Gastroesophageal sphincter (tissue), 4 donors: ENCODE measurements at places on chromosomes 3 and 15.
A peak's percentile ranks its signal among the peaks of the same experiment; 100 is the strongest.

- ATAC-seq: no peak
Measured at GRCh38 chr3:46386205-46386604, 15.5 kb downstream of the CCR5 start.

GRCh38 chr15:41955100-41955499 is 17.3 kb downstream of the EHD4 start:
- ATAC-seq: no peak

GRCh38 chr15:85412066-85412465 is 31.7 kb downstream of the AKAP13 start:
- ATAC-seq: no peak

GRCh38 chr15:93467337-93467736 is 378.3 kb upstream of the RGMA start:
- peak; percentile 96 for ATAC-seq

DNA sequence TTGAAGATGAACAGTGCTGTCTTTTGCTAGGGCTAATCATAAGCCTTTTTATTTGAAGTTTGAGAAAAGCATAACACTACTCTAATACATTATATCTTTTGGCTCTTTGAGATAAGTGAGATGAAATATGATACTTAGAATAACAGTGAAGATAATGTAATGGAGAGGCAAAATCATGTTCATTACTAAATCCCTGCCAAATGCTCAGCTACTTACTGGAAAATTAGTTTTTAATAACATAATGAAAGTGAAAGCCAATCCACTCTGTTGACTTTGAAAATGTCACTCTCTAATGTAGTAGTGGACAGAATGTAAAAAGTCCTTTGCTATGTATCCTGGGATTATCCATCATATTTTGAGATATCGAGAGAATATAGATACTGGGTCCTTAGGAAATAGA is 35.9 kb upstream of the MYH15 start:
- no peak for ATAC-seq

GRCh38 chr3:142645236-142645793 is 49.1 kb downstream of the PLS1 start:
- ATAC-seq: no peak

- ATAC-seq: no peak
Measured at GRCh38 chr3:20773320-20773984, 587.4 kb upstream of the SGO1 start.

DNA sequence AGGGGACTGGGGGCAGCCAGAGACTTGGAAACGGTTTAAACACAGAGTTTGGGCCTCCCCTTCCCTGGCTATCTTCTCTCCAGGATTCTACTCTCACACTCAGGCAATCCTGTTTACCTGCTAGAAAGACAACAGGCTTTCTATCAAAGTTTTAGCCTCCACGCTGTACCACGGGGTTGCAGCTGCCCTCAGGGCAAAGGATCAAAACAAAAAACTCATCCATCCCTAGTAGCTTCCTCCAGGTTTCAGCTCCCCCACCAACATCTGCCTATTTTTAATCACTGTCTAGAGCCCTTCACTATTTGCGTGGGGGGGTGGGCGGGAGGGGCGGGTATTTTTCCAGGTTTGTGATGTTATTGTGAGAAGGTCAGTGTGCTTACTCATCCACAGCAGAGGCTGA is 286.8 kb upstream of the TRIM42 start:
- ATAC-seq: no peak

- no peak for ATAC-seq
Measured at GRCh38 chr3:178381971-178382448, 154.2 kb upstream of the KCNMB2 start.

GRCh38 chr3:13077431-13078162 is 4.4 kb upstream of the IQSEC1 start:
- no peak for ATAC-seq

GRCh38 chr3:197031315-197032285 is 2.0 kb upstream of the MELTF start:
- ATAC-seq: peak; percentile 80

DNA sequence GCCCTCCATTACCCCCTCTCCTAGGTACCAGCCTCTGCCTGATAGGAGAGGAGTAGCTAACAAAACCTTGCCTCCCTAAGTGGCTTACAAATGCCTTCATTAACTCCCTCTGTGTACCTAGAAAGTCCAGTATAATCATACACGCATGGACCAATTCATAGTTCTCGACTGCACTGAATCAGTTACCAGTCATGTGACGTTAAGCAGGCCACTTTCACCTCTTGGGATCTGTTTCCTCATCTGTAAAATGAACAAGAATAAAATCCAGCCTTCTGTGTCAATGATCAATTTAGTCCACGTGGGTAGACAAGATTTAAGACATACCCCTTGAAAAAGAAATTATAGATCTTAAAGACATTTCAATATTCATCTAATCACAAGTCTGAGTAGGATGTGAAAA is 72.2 kb downstream of the TRIM69 start:
- no peak for ATAC-seq

DNA sequence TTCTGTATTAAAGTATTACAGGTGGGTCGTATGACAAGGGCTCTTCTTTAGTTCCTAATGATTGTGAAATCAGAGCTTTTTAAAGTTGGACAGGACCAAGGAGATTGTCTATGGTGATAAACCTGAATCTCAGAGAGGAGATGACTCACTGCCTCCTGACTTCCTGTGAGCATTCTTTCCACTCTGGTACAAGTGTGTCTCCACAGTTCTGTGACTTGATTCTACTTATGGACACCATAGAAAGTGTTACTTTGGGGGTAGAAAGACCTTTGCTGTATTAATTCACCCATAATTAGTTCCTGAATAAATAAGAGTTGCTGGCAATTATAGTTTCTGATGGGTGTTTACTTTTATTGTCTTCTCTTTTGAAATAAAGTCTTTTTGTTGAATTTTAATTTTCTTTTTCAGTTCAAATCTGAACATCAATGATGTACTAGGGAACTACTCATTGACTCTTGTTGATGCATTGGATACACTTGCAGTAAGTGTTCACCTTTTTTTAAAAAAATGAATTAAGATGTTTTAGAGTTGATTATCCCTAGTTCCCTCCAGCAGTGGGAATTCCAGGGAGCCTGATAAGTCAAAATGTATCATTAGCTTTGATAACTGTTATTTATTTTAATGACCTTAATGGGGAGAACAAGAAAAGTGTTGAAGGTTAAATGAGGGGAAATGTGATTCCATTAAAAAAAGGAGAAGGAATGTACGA is 7.4 kb downstream of the EDEM1 start:
- ATAC-seq: peak; percentile 84

GRCh38 chr3:11558411-11558903 is 85.3 kb downstream of the VGLL4 start:
- no peak for ATAC-seq

GRCh38 chr3:42129014-42129953 is 38.1 kb downstream of the TRAK1 start:
- ATAC-seq: no peak

DNA sequence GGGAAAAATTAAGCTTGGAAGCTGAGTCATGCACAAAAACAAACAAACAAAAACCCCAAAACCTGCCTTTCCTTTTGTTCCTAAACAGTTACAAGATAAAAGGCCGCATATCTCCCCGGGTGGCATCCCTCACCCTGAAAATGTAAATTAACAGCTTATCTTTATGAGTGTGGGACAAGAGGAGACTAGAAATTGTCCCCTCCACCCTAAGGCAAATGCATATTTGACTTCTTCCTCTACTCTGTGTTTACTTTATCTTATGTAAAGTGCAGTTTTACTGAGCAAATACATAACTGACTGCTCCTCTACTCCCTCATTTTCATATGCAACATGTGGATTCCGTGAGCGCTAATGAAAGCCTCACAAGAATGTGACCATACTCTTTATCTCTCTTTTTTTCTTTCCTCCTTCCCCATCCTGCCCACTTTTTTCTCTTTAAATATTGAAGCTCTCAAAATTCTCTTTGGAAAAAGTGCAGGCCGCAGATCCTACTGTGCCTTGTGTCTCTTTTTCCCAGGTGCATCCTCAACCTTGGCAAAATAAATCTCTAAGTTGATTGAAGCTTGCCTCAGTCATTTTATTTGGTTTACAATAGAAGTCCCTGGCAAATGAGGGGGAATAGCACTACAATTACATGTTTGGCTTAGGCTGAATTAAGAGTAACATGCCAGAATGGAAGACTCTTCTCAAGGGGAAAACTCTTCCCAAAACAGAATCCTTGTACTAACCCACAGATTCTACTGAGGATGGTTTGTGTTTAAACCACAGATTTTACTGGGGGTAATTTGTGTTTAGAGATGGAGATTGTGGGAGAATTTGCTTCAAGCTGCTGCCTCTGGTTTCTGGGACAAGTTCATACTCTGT is 72.7 kb upstream of the WDR72 start:
- no peak for ATAC-seq

- ATAC-seq: no peak
Measured at GRCh38 chr3:16066975-16067374, 107.5 kb upstream of the GALNT15 start.

GRCh38 chr3:194959217-194959616 is 273.5 kb downstream of the FAM43A start:
- ATAC-seq: no peak

GRCh38 chr3:128464702-128465101 is 2.0 kb downstream of the DNAJB8 start:
- no peak for ATAC-seq

DNA sequence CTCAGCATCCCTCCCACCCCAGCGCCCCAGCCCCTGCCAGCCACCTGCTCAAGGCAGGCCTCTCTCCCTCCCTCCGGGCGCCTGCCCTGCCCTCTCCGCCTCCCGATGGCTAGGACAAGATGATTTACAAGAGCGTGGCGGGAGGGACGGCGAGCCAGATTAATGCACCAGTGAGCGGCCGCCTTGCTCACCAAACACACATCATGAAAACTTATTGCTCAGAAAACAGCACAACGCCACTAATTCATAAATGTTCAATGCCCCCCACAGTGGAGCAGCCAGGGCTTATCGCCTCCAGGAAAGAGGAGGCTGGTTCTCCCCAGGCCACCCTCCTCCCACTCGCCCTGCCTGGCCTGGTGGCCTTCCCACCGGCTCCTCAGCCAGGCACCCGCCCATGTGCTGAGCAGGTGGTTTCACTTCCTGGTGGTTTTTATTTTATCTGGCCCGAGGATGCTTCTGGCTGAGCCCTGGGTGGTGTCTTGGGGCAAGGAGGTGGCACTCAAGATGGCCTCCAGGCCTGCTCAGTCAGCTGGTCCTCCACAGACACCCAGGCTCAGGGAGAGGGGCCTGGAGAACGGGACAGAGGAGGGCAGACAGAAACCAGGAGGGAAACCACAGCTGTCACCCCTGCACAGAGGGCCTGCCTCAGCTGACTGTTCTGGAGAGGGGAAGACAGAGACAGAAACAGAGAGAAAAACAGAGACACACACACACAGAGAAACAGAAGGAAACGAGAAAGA is 284.9 kb downstream of the UACA start:
- ATAC-seq: no peak

DNA sequence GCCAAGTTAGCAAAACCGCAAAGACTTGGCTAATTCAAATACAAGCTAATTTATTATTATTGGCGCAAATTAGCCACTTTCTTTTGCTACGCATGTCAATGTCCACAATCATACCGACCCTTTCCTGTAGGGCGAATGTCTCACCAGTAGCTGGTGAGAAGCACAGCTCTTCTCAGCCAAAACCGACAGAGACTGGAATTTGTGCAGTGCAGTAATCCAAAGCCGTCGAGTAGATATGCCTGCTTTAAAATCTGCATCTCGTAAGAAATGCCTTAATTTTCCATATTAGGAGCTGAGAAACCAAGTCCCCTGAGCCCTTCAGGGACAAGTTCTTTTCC is 614 bp upstream of the MINDY2 start:
- peak; percentile 31 for ATAC-seq

- ATAC-seq: no peak
Measured at GRCh38 chr3:70360979-70361760, 48.7 kb upstream of the MDFIC2 start.

- no peak for ATAC-seq
Measured at GRCh38 chr3:71104121-71104541, 479.4 kb downstream of the FOXP1 start.

DNA sequence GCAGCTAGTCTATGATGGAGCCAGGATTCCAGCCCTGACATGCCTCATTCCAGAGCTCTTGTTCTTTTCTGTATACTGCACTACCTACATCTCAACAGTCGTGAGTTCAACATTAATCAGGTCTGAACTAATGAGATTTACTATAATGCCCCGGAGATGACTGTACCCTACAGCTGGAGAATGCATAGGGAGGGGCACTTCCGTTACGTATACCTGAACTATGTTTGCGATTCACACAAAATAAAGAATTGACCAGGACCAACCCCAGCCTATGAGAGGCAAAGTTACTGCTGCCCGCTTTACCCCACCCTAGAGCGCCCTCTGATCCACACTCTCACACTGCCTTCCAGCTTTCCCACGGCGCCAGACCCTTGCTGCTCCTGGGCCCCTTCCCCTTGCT is 97.0 kb downstream of the IGF2BP2 start:
- no peak for ATAC-seq

DNA sequence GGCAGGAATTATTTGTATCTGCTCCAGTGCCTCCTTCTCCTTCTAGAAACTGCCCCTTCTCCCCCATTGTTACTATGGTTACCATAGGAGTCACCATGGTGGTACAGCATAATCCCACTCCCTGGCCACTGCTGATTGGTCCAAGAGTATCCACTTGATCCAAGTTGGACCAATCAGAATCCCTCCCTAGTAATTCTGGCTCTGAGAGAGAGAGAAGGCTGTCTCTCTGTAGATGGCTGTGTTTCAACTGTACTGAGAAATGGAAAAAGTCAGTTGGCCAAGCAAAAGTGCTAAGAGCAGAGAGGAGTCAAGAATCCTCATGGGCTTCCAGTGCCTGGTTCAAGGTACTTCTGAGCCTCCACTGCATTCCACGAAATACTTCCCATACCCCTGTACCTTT is 120.6 kb upstream of the SPATA12 start:
- ATAC-seq: no peak

GRCh38 chr3:54053211-54053610 is 69.1 kb upstream of the CACNA2D3 start:
- ATAC-seq: no peak

GRCh38 chr3:189270248-189270832 is 98.6 kb downstream of the TPRG1 start:
- ATAC-seq: no peak

DNA sequence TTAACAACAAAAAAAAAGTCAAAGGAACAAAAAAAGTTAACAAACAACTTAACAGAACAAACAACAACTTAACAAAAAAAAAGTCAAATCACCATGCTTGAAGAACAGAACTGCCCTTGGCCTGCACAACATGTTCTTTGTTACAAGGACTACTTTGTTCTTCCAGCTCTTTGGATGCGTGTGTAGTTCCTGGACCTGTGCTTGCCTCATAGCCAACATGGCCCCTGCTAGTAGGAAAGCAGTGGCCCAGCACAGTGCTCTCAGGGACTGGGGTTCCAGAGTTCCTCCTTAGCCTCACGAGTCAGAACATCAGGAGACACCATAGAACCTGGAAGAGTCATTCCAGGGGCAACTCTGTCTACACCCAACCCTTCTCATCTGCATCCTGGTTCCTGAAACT is 10.9 kb upstream of the STRIT1 start:
- ATAC-seq: no peak

DNA sequence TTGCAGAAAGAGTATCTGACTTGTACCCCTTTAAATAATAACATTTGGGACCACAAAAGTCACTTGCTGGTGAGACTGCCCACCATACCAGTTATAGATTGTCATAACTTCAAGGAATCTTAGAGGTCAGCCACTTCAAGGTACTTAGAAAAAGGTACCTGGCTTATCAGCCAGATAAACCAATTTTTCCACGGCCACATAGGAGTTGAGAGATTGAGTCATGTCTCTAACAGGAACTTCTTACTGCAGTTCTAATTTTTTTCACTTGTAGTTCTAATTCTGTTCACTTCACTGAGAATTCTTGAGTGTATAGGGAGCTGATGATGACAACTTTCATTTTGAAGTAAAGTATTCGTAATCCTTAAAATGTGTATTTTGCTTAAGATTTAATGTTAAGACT is 317.1 kb upstream of the CBLB start:
- ATAC-seq: no peak

GRCh38 chr15:67013696-67014095 is 51.7 kb upstream of the SMAD3 start:
- ATAC-seq: peak; percentile 50
